ENCODE measurements at places on chromosomes 6 and 20.
A peak's percentile ranks its signal among the peaks of the same experiment; 100 is the strongest.

GRCh38 chr6:163688739-163689362 is 274.3 kb downstream of the QKI start:
- no peak for DNase-seq

GRCh38 chr6:96898241-96898851 is 655 bp upstream of the NDUFAF4 start:
- DNase-seq: no peak

GRCh38 chr6:147071776-147072175 is 132.4 kb upstream of the STXBP5 start:
- no peak for DNase-seq

GRCh38 chr6:143332153-143332845 is 118.2 kb downstream of the ADAT2 start:
- DNase-seq: no peak

GRCh38 chr6:52877168-52877567 is 32.3 kb downstream of the GSTA3 start:
- DNase-seq: no peak

GRCh38 chr20:35446356-35447078 is 8.5 kb upstream of the GDF5 start:
- DNase-seq: no peak

DNA sequence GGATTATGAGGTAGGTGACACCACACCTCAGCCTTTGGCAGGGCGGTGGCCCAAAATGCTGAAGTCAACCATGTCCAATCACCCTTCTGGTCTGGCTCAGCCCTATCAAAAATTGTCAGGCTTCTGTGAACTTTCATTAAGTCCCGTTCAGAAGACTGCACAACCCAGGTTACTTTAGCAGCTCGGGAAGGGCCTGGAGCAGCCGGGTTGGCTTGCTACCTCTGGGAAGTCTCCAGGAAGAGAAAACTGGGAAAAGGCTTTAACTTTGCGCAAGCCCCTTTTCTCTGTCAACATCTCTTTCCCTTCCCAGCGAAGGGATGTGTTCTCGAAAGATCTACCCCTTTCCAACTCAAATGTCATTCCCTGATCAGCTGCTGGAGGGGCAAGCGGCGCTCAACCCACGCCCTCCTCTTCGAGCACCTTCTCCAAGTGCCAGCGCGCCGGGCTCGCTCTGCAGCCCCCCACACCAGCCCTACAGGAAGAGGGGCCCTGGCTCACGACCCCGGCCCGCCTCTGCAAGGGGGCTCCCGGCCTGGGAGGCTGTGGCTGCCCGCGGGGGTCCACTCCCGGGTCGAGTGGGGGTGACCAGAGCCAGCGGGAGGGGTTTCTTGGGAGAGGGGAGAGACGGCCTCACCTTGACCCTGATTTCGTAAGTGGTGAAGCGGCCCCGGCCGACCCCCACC is 573 bp downstream of the SNX3 start:
- DNase-seq: peak; percentile 42

DNA sequence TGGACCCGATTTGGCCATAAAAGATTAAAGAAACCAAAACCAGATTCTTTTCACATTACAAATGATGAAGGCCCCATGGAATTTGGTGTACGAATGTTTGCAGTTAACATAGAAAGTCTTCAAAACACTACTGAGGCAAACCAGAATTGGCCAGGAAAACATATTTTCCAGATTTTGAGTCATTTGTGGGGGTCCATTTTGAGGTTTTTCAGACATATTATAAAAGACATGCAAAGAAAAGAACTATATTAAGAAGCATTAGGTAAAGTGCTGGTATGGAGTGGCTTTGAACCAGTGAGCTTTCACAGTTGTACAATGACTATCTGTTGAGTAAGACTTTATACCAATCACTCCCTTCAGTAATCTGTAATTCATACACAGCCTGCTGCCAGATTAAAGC is 168.9 kb upstream of the COL21A1 start:
- DNase-seq: no peak

DNA sequence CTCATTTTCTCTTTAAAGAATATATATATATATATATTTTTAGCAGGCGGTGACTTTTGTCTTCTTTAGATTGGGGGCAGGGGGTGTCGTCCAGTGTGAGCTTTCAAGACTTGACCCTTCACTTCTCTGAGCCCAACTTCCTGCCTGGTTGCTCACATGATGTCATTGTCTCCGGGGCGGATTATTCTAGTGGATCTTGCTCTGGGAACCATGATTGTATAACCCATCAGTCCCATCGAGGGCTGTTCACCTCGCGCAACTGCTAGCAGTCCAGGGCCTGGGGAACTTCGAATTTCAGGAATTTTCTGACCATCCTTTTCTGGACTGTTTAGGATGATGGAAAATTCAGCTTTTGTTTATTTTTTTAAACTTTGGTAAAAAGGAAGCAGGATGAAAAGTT is 1.0 kb downstream of the IGF2R start:
- peak; percentile 49 for DNase-seq

DNA sequence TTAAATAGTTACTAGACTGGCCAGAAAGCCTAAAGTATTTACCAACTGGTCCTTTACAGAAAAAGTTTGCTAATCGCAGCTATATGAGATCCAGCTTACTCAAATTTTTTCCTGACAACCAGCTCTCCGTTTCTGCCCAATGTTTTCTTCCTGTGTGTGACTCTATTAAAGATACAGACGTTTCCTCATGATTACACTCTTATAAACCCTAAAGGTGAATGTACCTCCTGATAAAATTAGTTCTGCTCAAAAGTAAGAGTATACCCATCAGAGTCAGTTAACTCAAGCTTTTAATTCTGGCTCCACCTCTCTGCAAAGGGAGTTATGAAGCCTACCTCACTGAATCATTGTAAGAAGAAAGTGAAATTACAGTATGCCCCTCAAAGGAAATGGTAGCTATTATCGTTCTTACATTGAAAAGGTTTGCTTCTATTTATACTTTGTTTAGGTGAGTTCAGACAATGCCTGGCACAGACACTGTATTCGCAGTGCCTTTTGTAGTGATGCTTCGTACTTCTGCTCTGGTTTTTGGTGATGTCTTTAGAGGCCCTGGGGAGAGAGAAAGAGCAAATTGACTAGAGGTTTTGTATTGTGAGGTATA is 10.2 kb upstream of the MROH8 start:
- DNase-seq: no peak

- DNase-seq: no peak
Measured at GRCh38 chr20:31555203-31555775, 41.0 kb downstream of the HM13 start.

- no peak for DNase-seq
Measured at GRCh38 chr6:170165085-170165470, 125.8 kb downstream of the DLL1 start.

- no peak for DNase-seq
Measured at GRCh38 chr20:18778690-18779392, 34.7 kb upstream of the SCP2D1 start.

GRCh38 chr6:115677198-115677597 is 383.5 kb downstream of the FRK start:
- no peak for DNase-seq

- DNase-seq: no peak
Measured at GRCh38 chr6:143135325-143135724, 74.6 kb downstream of the AIG1 start.

DNA sequence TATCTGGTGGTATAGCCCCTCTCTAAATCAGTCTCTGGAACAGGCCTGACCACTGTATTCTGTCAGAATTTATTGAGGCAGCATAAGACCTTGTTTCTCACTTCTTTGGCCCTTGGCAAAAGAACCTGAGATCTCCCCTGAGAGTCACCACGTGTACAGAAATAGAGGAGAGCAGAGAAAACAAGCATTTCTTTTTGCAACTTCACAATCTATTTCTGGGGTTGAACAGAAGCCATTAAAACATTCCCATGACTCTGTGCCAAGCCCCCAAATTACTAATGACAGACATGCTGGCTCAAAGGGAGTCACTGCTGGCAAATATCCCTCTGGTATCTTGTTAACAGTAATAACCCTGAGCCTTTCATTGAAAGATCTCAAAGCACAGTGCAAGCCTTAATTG is 395.3 kb downstream of the MAFB start:
- no peak for DNase-seq

GRCh38 chr20:8020314-8021079 is 936 bp upstream of the TMX4 start:
- no peak for DNase-seq

- no peak for DNase-seq
Measured at GRCh38 chr6:47792216-47792733, 10.4 kb downstream of the OPN5 start.
